ENCODE measurements at places on chromosomes 5 and 9.

DNA sequence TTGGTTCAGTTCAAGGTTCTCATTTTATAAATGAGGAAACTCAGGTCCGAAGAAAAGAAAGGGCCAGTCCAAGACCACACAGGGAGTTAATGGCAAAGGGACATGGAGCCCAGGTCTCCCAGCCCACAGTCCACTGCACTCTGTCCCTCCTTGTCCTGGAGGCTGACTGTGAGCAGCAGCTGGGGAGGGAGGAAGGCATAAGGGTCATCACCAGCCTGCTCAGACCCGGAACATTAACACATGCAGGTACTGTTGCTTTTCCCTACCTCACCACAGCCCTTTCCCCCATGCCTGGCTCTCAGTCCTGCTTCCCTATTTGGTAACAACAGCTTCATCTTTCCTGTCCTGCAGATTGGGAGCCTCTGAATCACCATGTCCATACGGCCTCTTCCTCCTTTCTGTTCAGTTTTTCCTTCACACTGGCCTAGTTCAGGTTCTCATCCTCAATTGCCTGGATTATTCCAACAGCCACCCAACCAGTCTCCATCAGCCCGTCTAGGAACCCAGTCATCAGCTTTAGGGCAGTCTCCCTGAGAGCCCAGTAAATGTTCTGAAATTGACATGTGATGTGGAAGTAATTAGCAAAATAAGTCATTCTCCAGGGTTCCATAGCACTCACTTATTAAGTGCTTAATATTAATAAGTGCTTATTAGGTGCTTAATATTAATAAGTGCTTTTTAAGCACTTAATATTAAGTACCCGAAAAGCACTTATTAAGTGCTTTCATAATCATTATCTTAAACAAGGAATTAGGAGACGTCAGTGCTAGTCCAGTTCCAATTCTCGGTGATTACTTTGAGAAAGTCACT, 4.3 kb downstream of the GPX3 start:
- DNase-seq, result no peak

- DNase-seq, result no peak
These were observed 5.2 kb downstream of the PLEKHG4B start for GRCh38 chr5:96976-97660.

DNA sequence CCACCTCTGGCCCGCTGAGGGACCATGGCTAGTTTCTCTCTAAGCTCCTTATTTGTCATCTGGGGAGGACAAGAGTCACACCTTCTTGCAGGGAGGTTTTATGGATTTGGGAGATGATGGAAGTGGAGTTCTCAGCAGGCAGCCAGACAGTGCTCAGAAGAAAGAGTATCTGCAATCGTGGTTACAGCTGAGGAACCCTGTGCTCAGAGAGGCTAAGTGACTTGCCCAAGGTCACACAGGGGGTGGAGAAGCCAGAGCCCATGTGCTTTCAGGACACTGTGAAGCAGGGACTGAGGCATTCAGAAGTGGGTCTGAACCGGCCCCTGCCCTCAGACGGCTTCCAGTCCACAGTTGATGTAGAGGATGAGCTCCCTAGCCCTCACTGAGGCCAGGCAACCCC, 10.8 kb downstream of the PRRX2 start:
- DNase-seq, result no peak

DNA sequence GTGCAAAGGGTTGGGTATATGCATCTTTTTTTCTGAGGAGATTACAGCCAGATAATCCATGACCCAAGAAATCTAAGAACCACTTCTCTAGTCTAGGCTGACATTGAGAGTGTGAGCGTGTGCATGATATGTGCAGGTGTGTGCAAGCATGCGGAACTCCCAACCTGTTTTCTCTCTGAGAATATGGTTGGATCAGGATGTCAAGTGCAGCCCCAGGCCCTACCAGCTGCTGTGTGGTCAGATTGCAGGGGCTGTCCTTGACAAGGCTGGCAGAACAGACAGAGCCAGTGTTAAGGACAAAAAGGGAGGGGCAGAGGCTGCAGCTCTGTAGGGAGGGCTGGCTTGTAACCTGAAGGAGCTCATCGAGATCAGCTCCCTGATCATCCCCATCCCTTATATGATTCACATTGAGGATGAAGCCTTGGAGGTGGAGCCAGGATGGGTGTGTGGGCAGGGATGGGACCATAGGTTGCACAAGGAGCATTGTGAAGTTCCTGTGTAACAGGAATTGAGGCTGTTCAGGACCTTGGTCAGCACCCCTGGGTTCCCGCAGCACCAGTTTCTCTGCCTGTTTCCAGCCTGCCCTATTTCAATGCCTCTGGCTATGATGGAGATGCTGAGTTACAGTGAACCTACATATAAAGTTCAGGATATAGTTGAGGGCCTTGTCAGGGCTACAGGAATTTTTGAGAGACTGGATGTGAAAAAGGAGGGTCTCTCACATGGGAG, 52.6 kb upstream of the ARAP3 start:
- DNase-seq, result no peak

DNA sequence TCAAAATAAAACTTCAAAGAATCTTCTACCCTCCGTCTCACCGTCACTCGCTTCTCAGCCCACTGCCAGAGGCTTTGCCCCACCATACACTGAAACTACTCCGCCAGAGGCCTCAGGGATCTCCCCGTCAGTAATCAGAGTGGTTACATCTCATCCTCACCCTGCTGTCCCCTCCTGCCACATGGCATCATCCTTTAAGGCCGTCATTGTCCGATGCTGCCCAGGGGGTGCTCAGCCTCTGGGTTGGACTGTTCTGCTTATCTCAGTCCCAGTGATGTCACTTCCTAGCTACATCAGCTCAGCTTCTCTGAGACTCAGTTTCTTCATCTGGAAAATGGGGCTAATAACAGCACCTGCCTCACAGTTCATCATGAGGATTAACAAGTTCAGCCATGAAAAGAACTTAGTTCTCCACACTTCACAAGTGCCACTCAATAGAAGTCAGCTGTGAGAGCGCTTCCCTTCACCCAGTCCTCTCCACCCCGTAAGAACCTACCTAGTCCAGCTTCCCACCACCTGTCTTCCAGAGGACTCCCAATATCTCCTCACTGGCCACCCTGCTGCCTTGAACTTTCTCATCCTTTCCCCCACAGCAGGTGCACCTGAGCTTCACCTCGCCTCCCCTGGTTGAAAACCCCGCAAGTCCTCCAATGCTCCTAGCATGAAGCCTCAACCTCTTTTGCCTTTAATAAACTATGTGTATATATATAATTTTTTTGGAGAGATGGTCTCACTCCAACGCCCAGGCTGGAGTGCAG, 2.8 kb upstream of the IL3 start:
- no peak for DNase-seq

- no peak for DNase-seq
These were observed 78.3 kb downstream of the CEP120 start for GRCh38 chr5:123344816-123345426.

DNA sequence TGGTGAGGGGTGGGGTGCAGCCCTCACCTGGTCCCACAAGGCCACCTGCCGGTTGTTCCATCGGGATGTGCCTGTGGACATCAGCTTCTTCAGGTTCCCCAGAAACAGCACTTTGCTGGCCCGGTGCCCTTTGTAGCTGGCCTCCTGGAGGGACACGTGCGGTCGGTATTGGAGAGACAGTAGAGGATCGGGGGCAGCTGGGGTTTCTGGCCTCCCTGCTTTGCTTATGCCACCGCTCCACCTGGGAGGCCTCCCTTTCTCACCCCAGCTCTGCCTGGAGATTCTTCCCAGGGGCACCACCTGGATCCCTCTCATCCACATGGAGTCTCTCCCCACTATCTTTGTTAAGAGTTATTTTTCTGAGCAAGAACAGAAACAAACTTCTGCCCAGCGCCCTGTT, 13.1 kb upstream of the TRIM14 start:
- DNase-seq, result no peak

- no peak for DNase-seq
These were observed 37.9 kb downstream of the IRX4 start for GRCh38 chr5:1844708-1845436.

DNA sequence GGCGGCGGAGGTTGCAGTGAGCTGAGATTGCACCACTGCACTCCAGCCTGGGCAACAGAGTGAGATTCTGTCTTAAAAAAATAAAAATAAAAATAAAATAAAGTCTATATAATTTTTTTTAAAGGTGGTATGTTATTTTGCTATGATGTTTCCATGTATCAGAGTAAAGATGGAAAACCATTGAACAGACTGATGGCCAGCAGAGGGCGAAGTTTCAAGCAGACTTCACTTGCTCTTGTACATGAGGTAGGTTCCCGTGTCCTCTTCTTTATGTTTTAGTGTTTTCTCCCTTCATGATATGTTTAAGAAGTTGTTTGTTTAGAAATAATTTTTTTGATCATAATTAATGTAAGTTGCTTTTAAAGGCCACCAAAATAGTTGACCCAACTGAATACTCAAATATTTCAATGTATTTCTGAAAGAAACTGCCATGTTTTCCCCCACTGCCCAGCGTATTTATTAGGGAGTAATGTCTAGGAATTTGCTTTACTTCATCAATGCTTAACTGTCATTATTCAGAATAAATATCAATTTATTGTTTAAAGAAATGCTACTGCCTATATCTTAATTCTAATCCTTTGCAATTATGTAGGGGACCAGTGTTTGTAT, 146.4 kb downstream of the HACD4 start:
- DNase-seq, result no peak

GRCh38 chr9:109549386-109549785, 51.3 kb upstream of the PTPN3 start:
- no peak for DNase-seq

- DNase-seq, result no peak
These were observed 51.8 kb downstream of the BASP1 start for GRCh38 chr5:17269201-17269600.

DNA sequence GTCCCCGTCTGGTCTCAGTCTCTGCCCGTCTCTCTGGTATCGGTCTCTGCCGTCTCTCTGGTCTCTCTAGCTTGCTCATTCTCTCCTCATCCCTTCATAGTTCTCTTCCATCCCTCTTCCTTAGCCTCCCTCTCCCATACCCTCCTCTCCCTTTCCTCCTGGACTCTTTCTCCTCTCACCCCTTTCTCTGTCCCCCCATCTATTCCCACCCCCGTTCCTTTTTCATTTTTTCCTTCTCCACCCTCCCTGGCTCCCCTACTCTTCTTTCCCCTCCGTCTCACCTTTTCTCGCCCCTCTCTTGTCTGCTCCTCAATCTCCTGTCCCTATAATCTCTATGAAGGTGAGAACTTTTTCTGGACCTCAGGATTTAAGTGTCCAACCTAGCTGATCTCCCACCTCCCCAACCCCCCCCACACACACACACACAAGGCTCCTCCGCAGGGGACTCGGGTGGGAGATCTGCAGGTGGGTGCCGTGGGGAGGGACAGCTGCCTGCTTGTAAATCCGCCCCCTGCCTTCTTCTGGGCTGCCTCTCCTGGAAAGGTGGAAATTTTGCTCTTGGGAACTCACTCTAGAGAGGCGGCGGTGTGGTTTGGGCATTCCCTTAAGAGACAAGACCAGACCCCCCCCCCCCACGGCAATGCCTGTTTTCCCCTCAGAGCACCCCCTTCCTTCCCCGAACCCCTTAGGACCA, 953 bp downstream of the UBE2QL1 start:
- DNase-seq, result no peak

- DNase-seq, result no peak
These were observed 54.0 kb upstream of the CTSL start for GRCh38 chr9:87671925-87672324.
